ENCODE measurements at places on chromosomes 3 and 15.

DNA sequence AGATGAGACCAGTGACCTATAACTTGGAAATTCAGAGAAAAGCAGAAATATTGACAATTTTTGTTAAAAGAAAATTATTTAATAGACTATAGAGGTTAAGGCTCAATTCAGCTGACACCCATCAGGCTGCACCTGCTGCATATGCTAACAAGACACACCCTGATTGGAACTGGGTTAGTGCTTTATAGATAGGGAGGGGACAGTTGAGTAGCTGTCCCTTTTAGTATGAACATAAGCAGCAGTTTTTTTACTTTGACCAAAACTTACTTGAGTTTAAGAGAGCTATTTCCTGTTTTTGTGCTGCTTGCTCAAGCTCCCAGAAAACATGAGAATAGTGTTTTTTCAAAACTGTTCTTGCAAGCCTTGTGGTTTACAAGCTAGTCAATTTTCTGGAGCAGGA, 292.6 kb downstream of the LRRC3B start:
- DNase-seq, result no peak

DNA sequence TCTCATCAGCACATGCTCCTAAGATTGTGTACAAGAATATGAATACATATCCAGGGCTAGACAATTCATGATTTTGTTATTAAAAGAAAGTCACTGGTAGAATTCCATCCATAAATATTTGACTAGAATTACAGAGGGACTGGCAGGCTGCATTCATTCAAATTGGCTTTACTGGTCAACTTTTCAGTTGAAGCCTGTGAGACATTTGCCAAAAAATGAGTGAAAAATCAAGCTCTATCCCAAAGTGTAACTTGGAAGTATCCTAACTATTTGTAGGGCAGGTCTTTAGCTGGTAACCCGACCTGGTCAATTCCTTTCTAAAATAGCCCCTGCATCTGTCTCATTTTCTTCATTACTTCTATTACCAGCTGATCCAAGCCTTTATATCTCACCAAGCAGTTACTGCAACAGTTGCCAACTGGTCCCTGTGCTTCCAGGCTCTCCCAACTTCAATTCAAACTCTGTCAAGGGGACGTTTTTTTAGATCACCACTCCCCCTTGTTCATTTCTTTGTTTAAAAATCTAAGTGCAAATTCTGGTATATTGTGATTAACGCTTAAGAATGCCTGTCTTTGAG, 173.1 kb upstream of the TBL1XR1 start:
- no peak for DNase-seq

GRCh38 chr3:99747915-99748314, 69.7 kb upstream of the CMSS1 start:
- no peak for DNase-seq

DNA sequence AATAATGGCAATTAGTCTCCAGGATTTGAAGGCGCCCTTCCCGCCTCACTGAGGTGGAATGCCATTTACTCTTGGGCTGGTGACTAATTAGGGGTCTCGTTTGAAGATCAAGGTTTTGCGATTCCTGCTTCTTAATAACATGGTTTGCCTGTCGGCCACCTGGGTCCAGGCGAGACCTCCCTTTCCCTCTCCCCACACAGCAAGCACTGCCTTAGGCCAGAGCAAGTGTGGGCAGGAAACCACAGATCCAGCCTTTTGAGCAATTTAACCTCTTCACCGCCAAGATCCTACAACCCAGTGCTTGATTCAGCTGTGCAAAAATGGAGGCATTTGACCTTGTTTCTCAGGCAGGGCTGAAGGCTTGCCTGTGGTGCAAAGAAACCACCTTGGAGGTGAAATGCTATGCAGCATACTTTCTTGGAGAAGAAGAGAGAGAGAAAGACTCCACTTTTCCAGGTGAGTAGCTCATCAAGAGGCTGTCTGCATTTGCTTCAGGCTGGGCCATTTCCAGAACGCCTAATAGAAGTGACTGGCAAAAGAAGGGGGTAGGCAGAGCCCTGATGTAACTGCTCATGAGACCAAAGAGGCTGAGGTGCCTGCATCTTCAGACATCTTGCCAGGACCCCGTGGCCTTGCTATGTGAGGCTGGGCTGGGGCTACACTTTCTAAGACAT, 34.1 kb upstream of the WNT5A start:
- DNase-seq, result no peak

DNA sequence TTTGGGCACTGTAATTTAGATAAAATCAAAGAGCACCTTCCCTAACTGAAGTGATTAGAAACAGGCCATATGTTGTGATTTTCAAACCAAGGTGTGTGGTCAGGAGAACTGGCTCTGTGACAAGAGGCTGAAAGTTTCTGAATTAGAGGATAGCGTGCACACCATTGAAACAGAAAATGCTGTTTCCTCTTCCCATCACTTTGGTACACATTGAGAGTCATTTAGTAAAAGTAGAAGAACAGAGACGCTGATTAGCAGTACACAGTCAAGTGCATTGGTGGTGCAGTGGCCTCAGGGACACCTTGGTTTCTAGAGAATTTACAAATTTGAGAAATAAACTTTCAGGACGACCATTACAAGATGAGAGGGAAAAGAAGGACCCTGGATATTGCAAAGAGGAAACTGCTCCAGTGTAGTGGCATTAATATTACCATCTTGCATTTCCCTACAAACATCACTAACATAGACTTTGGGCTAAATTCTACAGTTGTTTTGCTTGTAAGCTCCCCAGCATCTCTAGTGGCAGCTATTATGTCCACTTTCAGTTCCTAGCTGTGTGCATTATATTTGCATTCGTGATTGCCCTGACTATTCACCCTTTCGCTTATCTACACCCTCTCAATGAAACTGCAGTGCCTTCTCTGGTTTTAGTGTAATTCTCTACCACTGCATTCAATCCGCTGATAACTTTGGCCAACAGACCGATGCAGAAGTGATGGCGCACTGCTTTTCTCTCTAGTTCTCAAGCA, 728.1 kb upstream of the GRM7 start:
- DNase-seq, result no peak

- DNase-seq, result no peak
Observed at GRCh38 chr15:93515256-93516051, 426.4 kb upstream of the RGMA start.

GRCh38 chr3:152155246-152156020, 113.3 kb upstream of the MBNL1 start:
- DNase-seq, result no peak

DNA sequence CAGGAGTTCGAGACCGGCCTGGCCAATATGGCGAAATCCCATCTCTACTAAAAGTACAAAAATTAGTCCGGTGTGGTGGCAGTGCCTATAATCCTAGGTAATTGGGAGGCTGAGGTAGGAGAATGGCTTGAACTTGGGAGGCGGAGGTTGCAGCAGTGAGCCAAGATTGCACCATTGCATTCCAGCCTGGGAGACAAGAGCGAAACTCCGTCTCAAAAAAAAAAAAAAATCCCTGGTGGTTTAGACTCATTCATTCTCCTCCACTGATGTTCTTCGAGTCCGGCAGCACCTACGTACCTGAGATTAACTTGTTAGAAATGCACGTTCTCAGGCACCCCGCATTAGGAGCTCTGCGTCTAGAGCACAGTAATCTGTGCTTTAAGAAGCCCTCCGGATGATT, 3.7 kb downstream of the MCTP2 start:
- DNase-seq, result no peak

DNA sequence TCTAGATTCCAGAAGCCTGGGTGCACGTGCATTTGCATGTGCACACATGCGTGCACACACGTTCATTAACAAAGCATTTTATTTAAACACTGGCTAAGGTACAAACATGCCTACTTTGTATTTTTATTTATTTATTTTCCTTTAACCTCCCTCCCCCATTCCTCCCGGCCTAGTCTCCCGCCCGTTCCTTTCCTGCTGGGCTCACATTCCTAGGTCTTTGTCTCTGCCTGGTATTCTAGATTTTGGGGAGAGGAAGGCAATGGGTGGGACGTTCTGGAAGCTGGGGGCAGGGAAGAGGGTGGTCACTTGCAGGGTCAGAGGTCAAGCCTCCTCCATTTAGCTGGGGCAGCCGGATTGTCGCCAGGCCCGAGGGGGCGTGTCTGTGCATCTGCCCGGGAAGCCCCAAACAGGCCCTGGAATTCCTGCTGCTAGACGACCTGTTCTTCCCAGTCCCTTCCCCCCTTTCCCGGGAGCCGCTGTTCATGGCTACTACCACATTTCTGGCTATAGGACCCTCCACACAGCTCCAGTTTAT, 51.8 kb downstream of the TRIM71 start:
- DNase-seq, result no peak

GRCh38 chr3:182384221-182384620, 409.1 kb upstream of the ATP11B start:
- DNase-seq, result no peak

GRCh38 chr15:57205996-57206395, 170.3 kb upstream of the CGNL1 start:
- DNase-seq, result no peak

GRCh38 chr3:195838714-195839113, 27.0 kb upstream of the MUC4 start:
- DNase-seq, result no peak
